ENCODE measurements at places on chromosomes 1 and 21.

GRCh38 chr1:29395736-29396437 lies 159.6 kb downstream of the PTPRU start:
- DNase-seq = no peak

GRCh38 chr1:63674238-63674864 lies 81.1 kb downstream of the PGM1 start:
- no peak for DNase-seq

DNA sequence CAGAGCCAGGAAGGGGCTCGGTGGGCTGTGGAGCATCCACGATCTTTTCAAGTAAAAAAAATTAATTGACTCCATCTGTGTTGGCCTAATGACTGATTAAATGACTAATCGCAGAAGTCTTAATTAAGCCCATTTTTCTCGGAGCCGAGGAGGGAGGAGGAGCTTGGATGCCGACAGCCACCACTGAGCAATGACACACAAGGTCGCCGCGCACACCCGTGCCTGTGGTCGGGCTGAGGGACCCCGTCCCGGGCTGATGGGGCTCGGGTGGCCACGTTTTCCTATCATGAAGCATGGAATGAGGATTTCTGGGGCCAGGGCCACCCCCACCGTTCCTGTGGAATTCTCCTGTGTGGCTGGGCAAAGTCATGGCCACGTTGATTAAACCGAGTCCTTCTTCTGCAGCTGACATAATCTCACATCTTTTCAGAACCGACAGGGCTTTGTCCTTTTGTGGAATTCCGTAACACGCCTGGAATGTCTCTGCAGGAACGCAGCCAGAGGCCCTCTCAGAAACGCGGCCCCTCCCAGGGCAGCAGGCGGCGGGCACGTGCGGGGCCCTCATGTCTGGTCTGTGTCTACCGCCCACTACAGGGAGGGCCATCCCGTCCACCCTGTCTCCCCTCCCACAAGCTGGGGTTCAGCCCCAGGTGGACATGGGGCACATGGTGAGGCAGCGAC lies 60.7 kb downstream of the MORN1 start:
- no peak for DNase-seq

DNA sequence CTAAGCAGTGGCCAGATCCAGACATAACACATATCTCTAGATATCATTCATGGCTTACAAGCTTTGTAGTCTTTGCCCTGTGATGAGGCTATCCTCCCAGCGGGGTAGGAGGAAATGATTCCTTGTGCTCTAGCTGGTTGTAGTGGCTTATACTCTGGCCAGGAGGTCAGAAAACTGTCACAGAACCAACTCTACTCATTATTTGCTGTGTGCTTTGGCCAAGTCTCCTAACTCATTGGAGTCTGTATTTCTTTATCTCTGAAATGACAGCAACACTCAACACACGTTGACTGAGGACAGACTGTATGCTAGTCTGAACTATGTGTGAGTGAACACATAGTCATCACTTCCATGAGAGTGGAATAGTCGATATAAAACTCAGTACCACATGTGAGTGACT lies 116.7 kb upstream of the F3 start:
- DNase-seq = no peak

GRCh38 chr21:28445141-28445830 lies 547.4 kb downstream of the LTN1 start:
- no peak for DNase-seq

DNA sequence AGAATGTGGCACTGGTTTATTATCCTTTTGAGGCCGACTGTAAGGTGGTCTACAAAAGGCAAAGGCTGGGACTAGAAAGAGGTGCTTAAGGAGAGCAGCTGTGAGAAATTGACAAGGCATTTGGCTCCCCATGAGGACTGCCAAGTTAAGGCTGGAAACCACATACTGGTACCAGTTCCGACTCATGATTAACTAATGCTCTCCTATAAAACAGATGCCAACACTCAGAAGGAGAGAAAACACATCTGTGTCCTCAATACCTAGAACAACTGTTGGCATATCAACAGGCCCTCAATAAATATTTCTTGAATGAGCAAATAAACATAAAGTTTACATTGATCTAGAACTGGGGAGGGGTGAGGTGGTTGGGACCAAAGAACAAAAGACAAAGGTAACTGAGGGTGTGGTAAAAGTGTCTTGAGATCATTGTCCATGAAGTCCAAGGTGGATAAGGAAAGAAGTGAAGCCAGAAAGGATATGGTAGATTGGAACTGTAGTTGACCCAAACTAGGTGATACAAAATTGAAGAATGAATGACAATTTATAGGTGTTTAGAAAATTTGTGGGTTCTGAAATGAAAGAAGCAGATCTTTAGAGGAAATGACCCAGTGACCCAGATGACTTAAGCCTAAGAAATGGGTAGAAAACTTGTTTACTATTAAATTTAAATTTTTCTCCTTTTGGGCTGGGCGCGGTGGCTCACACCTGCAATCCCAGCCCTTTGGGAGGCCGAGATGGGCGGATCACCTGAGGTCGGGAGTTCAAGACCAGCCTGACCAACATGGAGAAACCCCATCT lies 16.9 kb upstream of the MCL1 start:
- no peak for DNase-seq

GRCh38 chr1:73783352-73783751 lies 414.6 kb downstream of the LRRIQ3 start:
- DNase-seq = no peak
